ENCODE measurements at places on chromosomes 13 and 19. TPM values are rescaled to one million over a fixed set of nuclear protein-coding genes. Genes with fewer than 3 reads are reported as not detected.

DNA sequence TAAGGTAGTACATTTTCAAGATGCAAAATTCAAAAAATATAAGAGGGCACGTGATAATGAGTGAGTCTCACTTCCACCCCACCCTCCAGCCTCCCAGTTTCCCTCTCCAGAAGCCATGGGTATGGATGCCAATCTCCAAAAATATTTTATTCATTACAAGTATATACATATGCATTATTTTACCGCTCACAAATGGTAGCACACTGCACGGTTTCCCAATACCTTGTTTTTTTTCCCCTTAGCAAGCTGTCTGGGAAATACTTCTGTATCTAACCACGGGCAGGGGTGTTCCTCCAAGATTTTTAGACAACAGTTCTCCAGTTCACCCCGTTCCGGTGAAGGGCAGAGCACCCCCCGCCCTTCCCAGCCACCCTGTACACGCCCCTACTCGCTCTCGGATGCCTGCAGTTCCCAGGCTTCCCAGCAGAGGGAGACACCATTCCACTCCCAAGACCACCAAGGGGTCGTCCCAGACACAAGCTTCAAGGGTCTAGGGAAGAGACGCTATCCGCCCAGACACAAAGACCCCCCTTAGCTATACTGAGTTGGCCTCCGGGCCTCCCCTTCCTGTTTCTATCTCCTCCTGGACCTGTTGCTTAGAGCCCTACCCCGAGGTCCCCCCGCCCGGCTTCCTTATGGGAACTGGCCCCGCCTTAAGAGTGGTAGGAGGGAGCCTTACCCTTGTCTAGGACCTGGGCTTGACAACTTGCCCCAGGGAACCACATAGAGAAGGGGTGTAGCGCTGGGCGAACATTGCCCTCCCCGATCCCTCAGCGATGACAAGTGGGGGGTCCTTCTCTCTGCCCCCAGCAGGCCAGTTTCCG is 1.1 kb upstream of the FXYD3 start:
- DNase-seq, result peak; percentile 85

DNA sequence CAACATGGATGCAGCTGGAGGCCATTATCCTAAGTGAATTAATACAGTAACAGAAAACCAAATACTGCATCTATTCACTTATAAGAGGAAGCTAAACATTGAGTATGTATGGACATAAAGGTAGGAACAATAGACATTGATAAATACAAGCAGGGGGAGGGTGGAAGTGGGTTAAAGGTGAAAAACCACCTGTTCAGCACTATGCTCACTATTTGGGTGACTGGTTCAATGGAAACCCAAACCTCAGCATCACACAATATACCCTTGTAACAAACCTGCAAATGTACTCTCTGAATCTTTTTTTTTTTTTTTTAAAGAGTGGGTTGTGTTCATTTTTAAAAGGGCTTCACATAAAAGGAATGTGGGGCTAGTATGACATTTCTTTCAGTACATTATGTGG is 26.9 kb upstream of the CPB2 start:
- DNase-seq, result no peak

GRCh38 chr19:47012617-47013016 is 7.0 kb upstream of the NPAS1 start:
- DNase-seq, result no peak

DNA sequence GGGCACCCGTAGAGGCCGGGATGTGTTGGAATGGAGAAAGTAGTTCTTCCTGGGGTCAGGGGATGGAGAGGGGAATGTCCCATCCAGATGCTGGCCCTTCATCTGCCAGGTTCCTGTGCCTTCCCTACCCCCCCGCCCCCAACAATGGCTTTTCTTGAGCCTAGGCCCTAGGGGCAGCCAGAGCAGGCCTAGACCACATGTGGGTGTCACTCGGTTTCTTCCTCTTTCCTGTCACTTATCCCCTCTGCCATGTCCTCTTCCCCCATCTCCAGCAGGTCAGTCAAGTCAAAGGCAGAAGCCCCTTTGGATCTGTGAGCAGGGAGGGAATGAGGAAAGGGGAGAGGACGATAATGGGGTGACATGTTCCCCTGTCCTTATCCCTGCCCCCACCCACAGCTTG is 36.4 kb downstream of the LYL1 start:
- no peak for DNase-seq

Gene SLC46A3
- total RNA-seq, result 0.06 TPM

Gene SIGLEC8
- total RNA-seq, result not detected

- DNase-seq, result no peak
Observed at GRCh38 chr19:45254044-45254531, 3.0 kb downstream of the MARK4 start.

- DNase-seq, result no peak
Observed at GRCh38 chr19:50327013-50327412, 2.2 kb downstream of the KCNC3 start.

DNA sequence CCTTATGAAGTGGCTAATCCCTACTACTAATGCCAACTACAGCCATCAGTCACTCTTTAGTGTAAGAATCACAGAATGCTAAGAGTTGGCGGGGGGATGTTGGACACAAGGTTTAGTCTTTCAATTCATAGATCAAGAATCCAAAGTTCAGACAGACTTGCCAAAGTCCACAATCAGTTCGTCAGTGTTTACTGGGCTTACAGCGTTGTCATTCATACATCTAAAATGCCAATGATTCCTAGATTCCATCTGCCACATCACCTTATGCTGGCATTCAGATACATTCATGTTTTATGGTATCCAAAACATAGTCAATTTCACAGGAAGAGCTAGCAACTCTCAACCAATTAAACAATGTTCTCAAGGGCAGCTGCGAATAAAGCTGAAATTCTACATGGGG is 18.1 kb downstream of the RCBTB2 start:
- DNase-seq, result no peak

DNA sequence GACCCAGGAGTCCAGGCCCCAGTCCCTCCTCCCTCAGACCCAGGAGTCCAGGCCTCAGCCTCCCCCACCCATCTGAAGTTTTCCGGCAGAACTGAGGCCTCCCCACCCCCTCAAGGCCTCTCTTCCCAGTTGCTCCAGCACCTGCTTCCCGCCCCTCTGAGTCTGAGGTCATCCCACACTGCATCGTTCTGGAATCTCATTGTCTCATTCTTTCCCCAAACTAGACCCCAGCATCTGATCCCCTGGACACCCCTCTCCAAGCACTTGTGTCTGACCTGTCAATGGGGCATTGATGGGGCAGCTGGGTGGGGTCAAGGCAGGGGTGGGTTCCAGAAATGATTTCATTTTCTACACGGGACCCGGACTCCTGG is 793 bp upstream of the SBK2 start:
- peak; percentile 58 for DNase-seq

Gene PLVAP
- 0.37 TPM for total RNA-seq

Gene VAV1
- total RNA-seq, result not detected

- no peak for DNase-seq
Observed at GRCh38 chr19:18931316-18932162, 9.5 kb downstream of the HOMER3 start.

DNA sequence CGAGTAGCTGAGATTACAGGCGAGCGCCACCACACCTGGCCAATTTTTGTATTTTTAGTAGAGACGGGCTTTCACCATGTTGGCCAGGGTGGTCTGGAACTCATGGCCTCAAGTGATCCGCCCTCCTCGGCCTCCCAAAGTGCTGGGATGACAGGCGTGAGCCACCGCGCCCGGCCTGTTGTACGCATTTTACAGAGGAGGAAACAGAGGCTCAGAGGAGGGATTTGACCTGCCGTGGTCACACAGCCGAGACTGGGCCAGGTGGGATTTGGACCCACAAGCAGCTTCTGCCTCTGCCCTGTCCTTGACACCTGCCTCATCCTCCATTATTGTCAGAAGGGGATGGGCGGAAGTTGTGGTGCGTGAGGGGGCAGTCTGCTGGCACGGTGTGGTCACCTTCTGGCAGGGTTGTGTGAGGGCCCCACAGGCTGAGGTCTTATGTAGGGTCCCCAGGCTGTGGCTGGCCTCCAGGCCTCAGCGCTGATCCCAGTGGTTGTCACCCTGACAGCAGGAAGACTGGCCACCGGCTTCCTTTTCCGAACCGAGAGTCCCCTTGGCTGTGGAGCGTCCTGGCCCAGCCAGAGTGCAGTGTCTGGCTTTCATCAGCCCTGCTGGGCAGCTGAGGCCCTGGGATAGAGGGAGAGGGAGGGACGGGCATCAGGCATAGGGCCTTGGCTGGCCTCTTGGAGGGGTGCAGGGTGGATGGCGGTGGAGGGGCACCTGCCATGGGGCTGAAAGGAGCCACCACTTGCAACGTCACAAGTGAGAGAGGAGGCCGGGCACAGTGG is 20.3 kb downstream of the NFIC start:
- DNase-seq, result no peak

GRCh38 chr13:92307752-92308151 is 909.3 kb downstream of the GPC5 start:
- DNase-seq, result no peak

Gene LAIR1
- not detected for total RNA-seq

Gene KRTDAP
- not detected for total RNA-seq

DNA sequence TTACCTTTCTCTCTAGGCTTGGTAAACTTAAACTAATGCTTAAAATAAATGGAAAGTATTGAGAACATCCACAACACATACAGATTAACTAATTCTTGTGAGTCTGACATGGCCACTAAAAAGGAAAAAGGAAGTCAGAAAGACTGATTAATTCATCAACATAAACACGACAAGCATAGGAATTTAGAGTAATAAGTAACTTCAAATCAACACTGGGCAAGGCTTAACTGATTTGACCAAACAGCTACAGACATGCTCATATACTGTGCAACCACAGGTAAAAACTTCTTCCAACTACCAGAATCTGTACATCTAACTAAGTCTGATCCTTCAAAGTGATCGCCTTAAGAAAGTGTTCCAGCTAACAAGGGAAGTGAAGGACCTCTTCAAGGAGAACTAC is 20.5 kb downstream of the UGGT2 start:
- no peak for DNase-seq

Gene FAM187B
- not detected for total RNA-seq

Gene PLA2G4C
- not detected for total RNA-seq

GRCh38 chr13:49828453-49828852 is 36.0 kb upstream of the KPNA3 start:
- no peak for DNase-seq

DNA sequence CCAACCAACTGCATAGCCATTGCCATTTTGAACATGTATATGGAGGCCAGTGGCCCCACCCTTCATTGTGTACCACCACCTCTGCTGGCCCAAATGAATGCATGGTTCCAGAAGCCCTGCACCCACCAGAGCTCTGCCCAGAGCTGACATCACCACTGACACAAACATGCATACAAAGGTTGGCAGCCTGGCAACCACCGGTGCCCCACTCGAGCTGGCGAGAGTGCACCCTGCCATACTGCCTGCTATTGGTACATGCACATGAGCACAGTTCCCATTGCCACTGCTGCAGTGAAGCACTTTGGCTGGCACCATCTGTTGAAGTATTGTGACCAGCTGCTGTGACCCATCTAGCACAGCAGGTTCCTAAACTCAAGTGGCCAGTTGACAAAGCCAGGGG is 1564.9 kb downstream of the OLFM4 start:
- no peak for DNase-seq

GRCh38 chr13:109215377-109215776 is 571.0 kb downstream of the IRS2 start:
- no peak for DNase-seq

DNA sequence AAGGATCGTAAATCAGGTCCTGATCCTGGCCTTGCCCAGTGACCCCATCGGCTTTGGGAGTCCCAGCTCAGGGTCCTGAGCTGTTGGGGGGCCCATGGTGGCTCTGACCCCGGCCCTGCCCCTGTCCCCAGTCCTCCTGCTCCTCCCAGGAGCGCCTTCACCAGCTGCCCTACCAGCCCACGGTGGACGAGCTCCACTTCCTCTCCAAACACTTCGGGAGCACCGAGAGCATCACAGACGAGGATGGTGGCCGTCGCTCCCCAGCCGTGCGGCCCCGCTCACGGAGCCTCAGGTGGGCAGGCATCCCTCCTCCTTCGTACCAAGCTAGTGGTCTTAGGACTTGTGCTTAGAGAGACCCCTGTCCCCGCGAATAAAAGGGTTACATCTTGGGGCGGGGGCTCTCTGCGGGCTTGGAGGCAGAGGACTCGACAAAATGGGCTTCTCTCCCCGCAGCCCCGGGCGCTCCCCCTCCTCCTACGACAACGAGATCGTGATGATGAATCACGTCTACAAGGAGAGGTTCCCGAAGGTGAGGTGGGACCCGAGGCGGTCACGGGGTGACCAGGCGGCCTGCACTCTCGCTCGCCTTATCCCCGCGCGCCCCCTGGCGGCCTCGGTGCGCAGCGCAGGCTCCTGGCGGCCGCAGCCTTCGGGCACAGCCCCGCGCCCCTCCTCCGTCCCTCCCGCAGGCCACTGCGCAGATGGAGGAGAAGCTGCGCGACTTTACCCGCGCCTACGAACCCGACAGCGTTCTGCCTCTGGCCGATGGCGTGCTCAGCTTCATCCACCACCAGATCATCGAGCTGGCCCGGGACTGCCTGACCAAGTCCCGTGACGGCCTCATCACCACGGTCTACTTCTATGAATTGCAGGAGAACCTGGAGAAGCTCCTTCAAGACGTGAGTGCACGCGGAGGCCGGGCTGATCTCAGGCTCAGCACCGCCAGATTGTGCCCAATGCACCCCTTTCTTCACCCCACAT is 9.1 kb downstream of the MAST1 start:
- DNase-seq, result peak; percentile 92

- no peak for DNase-seq
Observed at GRCh38 chr13:46062185-46062584, 9.6 kb upstream of the ZC3H13 start.

Gene GMIP
- total RNA-seq, result 6.4 TPM

DNA sequence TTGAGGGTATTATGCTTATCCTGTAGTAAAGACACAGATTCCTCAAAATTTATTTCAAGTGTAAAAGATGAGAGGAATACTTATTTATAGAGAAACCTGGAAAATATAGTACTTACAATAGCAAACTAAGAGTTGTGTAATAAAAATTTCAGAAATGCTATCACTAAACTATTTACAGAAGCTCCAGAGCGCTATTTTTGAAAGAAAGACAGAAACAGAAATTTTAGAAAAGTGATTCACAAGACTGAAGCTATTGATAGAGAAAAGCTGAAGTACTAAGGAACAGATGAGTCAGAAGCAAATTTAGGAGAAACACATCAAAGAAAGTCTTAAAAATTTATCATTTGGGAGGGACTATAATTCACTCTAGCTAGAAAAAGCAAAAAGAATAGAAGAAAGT is 1174.2 kb downstream of the DIAPH3 start:
- DNase-seq, result no peak

GRCh38 chr13:43346427-43346826 is 323.0 kb downstream of the DNAJC15 start:
- DNase-seq, result no peak

DNA sequence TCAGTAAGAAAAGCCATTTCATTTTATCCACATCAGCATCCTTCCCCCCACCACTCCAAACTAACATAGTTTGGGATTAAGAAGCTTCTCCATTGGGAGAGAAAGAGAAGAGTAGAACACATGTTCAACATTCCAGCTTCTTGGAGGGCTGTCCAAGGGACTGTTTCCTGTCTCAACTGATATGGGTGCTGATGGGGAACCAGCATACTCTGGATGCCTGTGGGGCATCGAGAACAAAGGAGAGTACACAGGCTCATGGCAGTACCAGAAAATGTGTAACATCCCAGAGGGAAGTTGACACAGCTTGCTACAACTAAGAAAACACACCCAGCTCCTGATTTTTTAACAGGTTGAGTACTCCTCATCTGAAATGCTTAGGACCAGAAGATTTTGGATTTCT is 24.7 kb downstream of the SUCLA2 start:
- DNase-seq, result no peak

Gene SERPINE3
- total RNA-seq, result 0.47 TPM

GRCh38 chr19:45160870-45161737 is at the start of gene NKPD1:
NKPD1 (minus strand) TSS chr19:45160982; CDS start chr19:45160150, 832 bp downstream.
- no peak for DNase-seq

All from neural progenitor cell (in vitro differentiated cells).